ENCODE measurements at places on chromosomes 16 and 17.
A peak's percentile ranks its signal among the peaks of the same experiment; 100 is the strongest.

DNA sequence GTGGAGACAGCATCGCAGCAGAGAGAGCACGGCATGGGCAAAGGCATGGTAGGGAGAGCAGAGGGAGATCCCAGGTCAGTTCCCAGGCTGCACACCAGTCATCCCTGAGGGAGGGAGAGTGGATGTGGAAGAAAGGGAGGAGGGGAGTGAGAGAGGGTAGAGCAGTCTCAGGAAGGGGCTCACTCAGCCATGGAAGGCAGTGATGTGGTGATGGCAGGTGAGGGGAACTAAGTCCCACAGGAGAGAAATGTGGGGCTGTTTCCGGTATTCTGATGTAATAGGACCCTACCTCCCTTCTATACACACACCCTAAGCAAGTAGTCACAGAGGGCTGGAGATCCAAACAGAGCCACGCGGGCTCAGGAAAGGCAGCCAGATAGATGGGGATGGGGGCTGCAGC, 500.3 kb upstream of the CDH11 start:
- no peak for DNase-seq

DNA sequence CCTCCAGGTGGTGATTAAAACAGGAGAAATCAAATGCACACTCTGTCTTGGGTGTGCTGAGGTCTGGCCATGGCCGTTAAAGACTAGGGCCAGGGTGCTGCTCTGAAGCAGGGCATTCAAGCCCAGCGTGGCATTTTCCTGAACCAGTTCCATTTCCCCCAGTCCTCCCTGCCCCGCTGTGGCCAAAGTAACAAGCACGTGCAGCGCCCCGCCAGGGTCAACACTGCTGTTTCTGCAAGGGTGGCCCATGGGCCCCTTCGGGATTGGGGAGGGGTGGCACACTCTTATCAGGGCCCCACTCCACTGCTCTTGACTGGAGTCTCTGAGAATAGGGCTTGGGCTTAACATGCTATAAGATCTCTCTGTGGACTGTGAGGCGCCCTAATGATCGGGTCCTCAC, 72.9 kb downstream of the IL21R start:
- no peak for DNase-seq

- peak; percentile 39 for DNase-seq
These were observed 3.5 kb downstream of the PLK1 start for GRCh38 chr16:23682181-23682580.

DNA sequence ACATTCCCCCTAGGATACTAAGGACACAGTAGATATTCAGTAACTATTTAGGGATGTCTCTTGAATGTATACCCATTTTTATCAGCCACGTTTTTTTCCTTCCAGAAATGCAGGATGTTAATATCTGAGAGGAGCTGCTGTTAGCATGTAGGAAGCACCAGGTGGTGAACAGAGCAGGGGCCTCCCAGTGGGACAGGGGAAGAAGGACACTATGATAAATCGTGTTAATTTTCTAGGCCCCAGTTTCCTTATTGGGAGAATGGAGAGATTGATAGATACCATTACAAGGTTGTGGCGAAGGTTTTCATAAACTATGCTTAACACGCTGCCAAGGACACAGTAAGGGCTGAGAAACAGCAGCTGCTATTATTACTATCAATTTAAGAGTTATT, 45.4 kb downstream of the PRSS54 start:
- DNase-seq = no peak

- DNase-seq = no peak
These were observed 62.9 kb downstream of the PRMT7 start for GRCh38 chr16:68373528-68374245.

DNA sequence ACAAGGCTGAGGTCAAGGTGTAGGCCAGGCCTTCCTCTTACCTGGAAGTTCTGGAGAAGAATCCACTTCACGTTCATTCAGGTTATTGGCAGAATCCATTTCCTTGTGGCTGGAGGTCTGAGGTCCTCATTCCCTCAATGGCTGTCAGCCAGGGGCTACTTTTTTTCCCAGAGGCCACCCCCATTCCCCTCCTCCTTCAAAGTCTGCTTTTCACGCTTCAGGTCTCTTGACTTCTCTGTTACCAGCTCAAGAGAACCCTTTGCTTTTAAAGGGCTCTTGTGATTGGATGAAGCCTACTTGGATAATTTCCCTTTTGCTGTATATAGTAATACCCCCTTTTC, 55.1 kb upstream of the LGALS9 start:
- DNase-seq = no peak

DNA sequence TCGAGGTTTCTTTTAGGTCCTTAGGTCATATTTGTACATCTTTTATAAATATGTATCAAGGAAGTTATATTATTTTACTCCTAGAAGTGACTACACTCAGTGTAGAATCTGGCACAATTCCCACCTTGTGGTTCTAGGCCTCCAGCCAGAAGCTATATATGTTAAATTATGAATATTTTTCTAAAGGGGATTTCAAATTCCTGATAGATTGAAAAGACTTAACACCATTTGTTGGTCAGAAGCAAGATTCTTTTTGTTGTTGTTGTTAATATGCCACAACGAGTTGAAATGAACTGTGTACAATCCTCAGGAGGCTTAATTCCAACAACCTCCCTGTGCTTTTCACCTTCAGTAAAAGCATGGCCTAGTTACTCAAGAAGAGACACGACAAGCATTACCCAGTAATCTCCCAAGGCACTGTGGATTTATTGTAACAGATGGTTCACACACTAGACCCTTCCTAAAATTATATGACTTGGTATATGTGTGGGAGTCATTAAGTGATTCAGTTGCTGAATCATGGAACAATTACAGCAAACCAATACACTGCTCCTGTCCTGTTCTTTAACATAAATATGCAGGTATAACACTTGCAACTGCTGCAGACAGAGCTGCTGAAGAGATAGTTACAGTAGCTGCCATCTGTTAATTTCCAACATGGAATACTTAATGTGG, 964.4 kb upstream of the GOT2 start:
- DNase-seq = no peak

GRCh38 chr17:78541488-78542206, 35.5 kb downstream of the DNAH17 start:
- peak; percentile 94 for DNase-seq

- no peak for DNase-seq
These were observed 66.1 kb downstream of the AXIN2 start for GRCh38 chr17:65495122-65496055.

- DNase-seq = peak; percentile 70
These were observed 2.8 kb upstream of the SMIM36 start for GRCh38 chr17:55513885-55514590.

DNA sequence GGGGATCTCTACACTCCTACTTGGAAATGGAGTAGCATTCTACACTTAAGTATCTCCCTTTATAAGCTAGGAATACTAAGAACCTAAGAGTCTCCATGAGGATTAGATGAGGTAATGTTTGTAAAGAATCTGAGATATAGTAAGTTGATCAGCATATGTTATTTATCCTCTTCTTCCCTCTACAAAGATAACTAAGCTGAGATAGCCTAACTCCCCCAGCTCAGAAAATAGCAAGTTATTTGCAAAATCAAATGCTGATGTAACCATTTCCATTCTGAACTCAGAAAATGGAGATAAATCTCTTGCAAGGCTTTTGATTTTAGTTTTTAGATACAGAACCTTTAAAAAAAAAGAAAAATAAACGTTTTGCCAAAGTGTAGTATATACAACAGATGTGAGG, 526.0 kb downstream of the MAF start:
- no peak for DNase-seq

DNA sequence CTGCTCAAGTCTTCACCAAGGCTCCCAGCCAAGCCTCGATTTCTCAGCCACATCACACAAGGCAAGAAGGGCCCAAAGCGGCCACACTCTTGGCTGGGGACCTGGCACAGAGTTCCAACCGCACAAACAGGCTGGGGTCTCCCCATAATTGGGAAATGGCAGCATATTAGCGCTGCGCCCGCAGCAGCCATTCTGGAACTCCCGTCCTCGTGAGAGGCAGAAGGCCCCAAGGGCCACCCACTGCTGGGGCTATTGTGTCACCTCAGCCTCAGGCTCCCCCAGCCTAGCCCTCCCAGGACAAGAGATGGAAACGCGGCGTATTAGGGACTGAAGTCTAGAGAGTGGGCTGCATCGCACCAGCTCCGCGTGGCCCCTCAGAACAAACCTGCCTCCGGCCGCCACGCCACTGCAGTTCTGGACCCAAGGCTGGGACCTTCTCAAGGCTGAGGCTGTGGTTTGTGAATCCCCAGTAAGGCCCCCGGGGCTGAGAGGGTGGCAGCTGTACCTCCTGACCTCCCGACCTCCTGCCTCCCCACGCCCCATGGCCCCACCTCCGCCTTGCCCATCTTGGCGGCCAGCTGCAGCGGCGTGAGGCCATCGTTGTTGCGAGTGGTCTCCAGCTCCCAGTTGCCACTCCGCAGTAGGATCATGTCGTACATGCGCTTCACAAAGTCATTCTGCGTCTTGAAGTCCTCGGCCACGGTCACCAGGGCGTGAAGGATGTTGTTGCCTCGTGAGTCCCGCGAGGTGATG, 25.3 kb downstream of the TRPV3 start:
- DNase-seq = no peak

DNA sequence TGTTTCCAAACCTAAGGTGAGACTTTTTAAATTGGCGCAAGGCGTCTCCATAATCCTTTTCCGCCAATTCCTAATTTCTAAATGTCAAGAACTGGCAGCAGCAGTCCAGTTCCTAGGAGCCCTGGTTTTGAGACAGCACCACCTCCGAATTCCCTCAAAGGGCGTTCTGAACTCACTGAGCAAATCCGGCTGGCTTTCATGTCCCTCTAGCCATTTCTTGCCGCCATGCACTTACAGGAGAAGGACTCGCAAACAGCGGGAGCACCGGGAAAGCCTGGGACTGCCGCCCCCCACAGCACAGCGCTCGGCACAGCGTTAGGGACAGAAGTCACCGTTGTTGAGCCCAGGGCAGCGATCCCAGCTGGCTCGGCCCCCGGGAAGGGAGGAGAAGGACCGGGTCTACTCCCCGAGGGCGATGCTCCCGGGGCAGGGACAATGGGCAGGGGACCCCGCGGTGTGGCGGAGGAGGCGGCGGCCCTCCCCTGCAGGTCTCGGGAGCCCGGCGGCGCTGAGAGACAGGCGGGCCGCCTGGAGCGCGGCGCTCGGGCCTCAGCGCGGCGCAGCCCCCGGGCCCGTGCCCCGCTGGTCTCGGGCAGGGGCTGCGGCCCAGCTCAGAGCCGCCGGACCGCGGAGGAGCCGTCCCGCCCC, 545 bp downstream of the ARHGAP17 start:
- DNase-seq = peak; percentile 33

- DNase-seq = no peak
These were observed 18.8 kb downstream of the MPP2 start for GRCh38 chr17:43888548-43888947.

DNA sequence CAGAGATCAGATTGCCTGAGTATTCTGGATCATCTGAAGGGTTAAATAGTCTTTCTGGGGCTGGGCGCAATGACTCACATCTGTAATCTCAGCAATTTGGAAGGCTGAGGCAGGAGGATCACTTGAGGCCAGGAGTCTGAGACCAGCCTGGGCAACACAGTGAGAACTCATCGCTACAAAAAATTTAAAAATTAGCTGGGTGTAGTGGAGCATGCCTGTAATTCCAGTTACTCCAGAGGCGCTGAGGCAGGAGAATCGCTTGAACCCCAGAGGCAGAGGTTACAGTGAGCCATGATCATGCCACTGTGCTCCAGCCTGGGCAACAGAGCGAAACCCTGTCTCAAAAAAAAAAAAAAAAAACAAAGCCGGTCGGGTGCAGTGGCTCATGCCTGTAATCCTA, 15.7 kb downstream of the MVP start:
- no peak for DNase-seq

DNA sequence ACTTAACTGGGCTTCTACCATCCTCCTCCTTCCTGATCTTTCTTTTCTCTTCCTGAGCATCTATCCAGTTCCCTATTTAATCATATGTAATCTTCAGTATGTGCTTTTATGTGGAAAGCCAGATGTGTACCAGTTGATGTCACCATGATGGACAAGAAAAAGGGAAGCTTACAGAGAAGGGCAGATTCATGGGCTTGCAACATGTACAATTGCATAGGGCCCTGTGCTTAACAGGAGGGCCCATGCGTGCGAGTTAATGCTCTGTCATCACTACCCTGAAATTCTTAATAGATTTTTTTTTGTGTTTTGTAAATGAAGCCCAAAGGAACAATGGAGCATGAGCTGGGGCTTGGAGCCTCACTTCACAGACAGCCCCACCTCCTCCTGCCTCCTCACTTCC, 124.3 kb downstream of the CDH13 start:
- DNase-seq = no peak

Data from inflammatory macrophage treated with lipopolysaccharide for 4 hours (primary cell).